ENCODE measurements at places on chromosomes 5 and 9.

GRCh38 chr5:150119421-150120061, 33.2 kb upstream of the CSF1R start:
- no peak overlapping the region for H3K27ac ChIP-seq
- H3K36me3 ChIP-seq: peaks cover 8% of the 10 kb centered on the region
- no peak for DNase-seq
- H3K4me3 ChIP-seq: no peak overlapping the region
- no peaks in the 10 kb centered on the region for H3K27me3 ChIP-seq

DNA sequence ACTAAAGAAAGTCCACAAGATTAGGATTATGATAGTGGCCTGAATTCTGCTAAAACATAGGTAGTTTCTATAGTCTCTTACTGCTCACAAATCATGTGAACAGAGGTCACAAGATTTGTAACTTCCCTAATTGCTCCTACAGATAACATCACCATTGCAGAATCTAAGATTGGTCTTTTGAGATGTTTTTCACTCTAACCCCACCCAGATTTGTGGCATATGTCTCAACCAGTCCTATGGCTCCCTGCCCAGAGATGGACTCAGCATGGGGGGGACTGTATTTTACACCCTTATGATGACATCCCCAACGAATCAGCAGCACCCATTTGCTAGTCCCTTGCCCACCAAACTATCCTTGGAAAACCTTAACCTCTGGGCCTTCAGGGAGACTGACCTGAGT, 1046.2 kb downstream of the CDH12 start:
- H3K4me3 ChIP-seq: no peak overlapping the region
- no peak overlapping the region for H3K27ac ChIP-seq
- no peaks in the 10 kb centered on the region for H3K36me3 ChIP-seq
- H3K27me3 ChIP-seq: no peaks in the 10 kb centered on the region

GRCh38 chr5:130066644-130067043, 162.4 kb downstream of the CHSY3 start:
- H3K4me1 ChIP-seq: no peaks in the 10 kb centered on the region
- H3K27me3 ChIP-seq: no peaks in the 10 kb centered on the region
- DNase-seq: no peak
- no peak overlapping the region for H3K4me3 ChIP-seq
- H3K27ac ChIP-seq: no peak overlapping the region

GRCh38 chr5:9479361-9479760, 66.5 kb downstream of the SEMA5A start:
- H3K4me1 ChIP-seq: no peaks in the 10 kb centered on the region
- H3K27me3 ChIP-seq: no peaks in the 10 kb centered on the region
- no peaks in the 10 kb centered on the region for H3K36me3 ChIP-seq
- H3K4me3 ChIP-seq: no peak overlapping the region
- DNase-seq: no peak

GRCh38 chr9:76095585-76095984, 205.1 kb downstream of the PCSK5 start:
- no peaks in the 10 kb centered on the region for H3K4me1 ChIP-seq
- no peaks in the 10 kb centered on the region for H3K27me3 ChIP-seq
- no peak overlapping the region for H3K27ac ChIP-seq
- no peak overlapping the region for H3K4me3 ChIP-seq
- no peaks in the 10 kb centered on the region for H3K36me3 ChIP-seq

DNA sequence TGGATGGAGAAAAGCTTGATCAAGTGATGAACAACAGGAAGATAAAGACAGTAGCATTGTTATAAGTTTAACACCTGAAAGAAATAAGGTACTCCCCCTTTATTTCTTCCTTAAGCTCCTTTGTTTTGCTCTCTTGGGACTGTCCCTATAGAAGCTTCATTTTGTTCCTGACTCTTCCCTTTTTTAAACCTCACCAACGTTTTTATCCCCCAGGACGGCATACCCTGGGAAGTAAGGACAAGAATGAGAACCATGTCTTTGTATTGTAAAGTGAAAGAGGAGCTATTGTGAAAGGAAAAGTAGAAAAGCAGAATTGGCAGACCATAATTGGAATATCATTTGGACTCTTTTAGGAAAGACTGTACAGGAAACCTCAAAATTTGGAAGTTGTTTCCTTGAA, 1368.6 kb upstream of the C9orf72 start:
- no peaks in the 10 kb centered on the region for H3K27me3 ChIP-seq
- no peak overlapping the region for H3K4me3 ChIP-seq
- H3K27ac ChIP-seq: no peak overlapping the region
- DNase-seq: no peak
- no peaks in the 10 kb centered on the region for H3K36me3 ChIP-seq
- no peaks in the 10 kb centered on the region for H3K4me1 ChIP-seq

GRCh38 chr9:20309124-20309523, 313.2 kb downstream of the MLLT3 start:
- no peak overlapping the region for H3K4me3 ChIP-seq
- H3K36me3 ChIP-seq: peaks cover 5% of the 10 kb centered on the region
- no peak overlapping the region for H3K27ac ChIP-seq
- H3K4me1 ChIP-seq: peaks cover 12% of the 10 kb centered on the region
- peaks cover 6% of the 10 kb centered on the region for H3K27me3 ChIP-seq
- no peak for DNase-seq

All from activated CD8-positive, alpha-beta memory T cell treated with anti-CD3 and anti-CD28 coated beads, Interleukin-2, amount 10 ng/mL, durations not matched to agents 7 days and 5 days (primary cell).